Nephron progenitor cell (in vitro differentiated cells): ENCODE measurements at places on chromosomes 5 and 9.

GRCh38 chr5:130243641-130244040, 339.4 kb downstream of the CHSY3 start:
- no peaks in the 10 kb centered on the region for H3K4me1 ChIP-seq
- DNase-seq: no peak
- no peak overlapping the region for H3K4me3 ChIP-seq
- H3K27me3 ChIP-seq: peaks cover 3% of the 10 kb centered on the region
- H3K36me3 ChIP-seq: no peaks in the 10 kb centered on the region

DNA sequence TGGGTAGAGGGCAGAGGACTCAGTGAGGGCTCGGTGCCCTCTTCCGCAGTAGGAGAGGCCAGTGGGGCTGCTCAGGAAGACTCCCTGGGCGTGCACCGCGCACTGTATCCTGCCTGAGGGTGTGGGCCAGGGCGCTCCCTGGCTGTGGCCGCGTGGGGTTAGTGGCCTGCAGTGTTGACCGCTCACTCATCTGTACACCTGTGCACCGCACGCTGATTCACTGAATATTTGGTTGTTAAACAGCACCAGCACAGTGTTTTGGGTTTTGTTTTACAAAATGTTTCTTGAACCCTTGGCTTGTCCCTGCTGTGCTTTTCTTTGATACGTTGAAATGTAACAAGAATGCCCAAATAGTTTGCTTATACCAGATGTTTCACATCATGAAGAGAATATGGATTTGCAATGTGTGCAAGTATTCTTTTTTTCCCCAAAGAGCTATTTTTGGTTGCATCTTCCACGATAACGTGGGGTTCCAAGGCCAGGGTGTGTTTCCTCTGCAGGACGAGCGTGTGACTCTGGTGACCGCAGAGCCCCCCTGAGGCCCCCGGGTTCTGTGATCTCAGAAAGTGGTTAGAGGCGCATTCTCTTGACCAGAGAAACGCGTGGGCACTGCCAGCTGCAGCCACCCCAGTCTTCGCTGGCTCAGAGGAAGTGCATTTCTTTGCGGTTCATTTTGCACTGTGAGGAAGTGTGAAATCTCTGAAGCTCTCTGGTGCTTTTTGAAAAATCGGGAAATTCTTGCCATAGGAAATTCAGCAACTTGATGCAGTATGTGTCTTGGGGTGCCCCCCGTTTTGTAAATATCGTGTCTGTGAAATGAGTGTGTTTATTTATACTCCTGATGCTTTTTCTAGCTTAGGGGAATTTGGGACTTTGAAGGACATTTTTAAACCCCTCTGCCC, 46.9 kb downstream of the AHRR start:
- no peak overlapping the region for H3K27ac ChIP-seq
- no peaks in the 10 kb centered on the region for H3K36me3 ChIP-seq
- peaks cover 10% of the 10 kb centered on the region for H3K4me1 ChIP-seq

DNA sequence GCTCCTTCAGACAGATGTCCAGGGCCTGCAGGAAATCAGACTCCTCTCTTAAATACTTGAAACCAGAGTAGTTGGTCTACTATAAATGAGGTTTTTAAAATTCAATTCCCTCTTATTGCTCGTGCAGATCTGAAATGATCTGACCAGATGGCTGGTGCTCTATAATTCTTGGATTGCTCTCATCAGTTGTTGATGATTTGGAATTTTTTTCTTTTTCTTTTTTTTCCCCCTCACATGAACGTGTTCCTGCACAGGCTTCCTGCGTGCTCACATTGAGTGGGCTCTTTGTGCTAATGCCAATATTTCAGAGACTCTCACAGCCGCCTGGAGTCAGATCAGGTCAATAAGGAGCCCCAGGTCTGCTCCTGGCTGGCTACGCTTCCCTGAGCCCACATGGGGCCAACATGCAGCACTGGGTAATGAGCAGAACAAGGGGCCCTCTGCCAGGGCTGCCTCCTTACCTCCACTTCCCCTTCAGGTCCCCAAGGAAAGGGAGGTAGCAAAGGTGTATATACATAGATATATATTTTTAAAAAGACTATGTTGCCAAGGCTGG, 82.0 kb downstream of the SIL1 start:
- no peak overlapping the region for H3K27ac ChIP-seq
- H3K27me3 ChIP-seq: no peaks in the 10 kb centered on the region
- peaks cover 15% of the 10 kb centered on the region for H3K36me3 ChIP-seq
- DNase-seq: no peak
- peaks cover 23% of the 10 kb centered on the region for H3K4me1 ChIP-seq

- H3K36me3 ChIP-seq: peaks cover 20% of the 10 kb centered on the region
- no peak overlapping the region for H3K4me3 ChIP-seq
- DNase-seq: no peak
- no peaks in the 10 kb centered on the region for H3K27me3 ChIP-seq
- H3K4me1 ChIP-seq: peaks cover 77% of the 10 kb centered on the region
These were observed 74.4 kb downstream of the TRIO start for GRCh38 chr5:14217587-14217986.

GRCh38 chr5:1752881-1753280, 46.8 kb downstream of the MRPL36 start:
- H3K4me3 ChIP-seq: no peak overlapping the region
- no peak overlapping the region for H3K27ac ChIP-seq
- no peak for DNase-seq
- H3K4me1 ChIP-seq: peaks cover 37% of the 10 kb centered on the region
